ENCODE measurements at places on chromosomes 13 and 19.
A peak's percentile ranks its signal among the peaks of the same experiment; 100 is the strongest.

GRCh38 chr13:90518417-90518816 is 829.1 kb upstream of the MIR17HG start:
- no peak for DNase-seq

GRCh38 chr19:18684642-18684993 is 1.1 kb downstream of the CRTC1 start:
- DNase-seq = no peak

DNA sequence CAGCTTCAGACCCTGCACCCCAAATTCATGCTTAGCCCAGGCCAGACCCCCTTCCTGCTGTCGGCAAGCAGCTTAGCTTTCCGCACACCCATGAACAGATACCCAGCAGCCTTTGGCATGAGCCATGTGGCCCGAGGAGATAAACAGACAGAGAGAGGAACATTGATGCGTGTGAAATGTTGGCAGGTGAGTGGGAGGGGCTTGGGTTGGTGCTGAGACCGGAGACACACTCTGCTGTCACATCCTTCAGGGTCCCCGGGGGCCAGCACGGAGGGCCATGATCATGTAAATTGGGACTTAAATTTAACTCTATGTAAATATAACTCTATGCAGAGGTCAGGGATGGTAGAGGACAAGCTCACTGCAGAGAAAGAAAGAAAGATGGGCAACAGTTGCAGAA is 1.5 kb downstream of the CD22 start:
- DNase-seq = no peak

- no peak for DNase-seq
Observed at GRCh38 chr13:100630555-100630954, 42.0 kb upstream of the GGACT start.

GRCh38 chr13:110128546-110128945 is 178.4 kb downstream of the COL4A1 start:
- no peak for DNase-seq

DNA sequence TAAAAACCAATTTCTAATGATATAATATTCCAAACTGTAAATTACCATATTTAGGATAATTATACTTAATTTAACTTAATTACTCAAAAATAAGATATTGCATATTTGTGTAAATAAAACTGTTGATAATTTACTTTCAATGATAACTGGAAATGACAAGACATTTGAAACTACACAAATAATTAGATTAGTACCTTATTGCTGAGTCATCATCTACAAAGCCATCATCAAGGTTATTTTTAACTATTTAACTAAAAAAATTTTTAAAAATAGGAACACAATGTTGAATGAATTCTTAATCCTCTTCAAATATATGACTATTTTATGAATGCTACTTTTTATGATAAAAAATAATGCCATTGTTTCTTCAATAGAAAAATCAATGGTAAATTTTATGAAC is 364.3 kb downstream of the SLITRK6 start:
- DNase-seq = no peak

DNA sequence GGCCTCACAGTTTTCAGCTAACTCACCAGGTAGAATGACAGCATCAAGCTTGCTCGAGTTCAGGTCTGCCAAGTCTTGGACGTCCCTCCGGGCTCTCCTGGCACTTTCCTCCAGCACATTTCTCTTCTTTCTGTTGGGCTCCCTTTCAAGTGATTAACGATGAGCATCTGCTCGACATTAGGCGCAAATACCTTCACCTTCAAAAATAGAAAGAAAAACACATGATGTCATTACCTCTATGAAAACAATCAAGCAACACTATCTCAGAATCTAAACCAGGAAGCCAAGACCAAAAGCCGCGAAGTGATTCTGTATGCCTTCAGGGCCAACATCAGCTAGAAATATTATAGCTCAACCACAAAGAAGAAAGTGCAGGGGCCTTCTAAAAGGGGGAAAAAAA is 15.4 kb upstream of the CLN5 start:
- DNase-seq = no peak

- DNase-seq = no peak
Observed at GRCh38 chr13:91278888-91279287, 68.6 kb upstream of the MIR17HG start.

GRCh38 chr13:22470075-22470474 is 710.7 kb upstream of the SGCG start:
- DNase-seq = no peak

DNA sequence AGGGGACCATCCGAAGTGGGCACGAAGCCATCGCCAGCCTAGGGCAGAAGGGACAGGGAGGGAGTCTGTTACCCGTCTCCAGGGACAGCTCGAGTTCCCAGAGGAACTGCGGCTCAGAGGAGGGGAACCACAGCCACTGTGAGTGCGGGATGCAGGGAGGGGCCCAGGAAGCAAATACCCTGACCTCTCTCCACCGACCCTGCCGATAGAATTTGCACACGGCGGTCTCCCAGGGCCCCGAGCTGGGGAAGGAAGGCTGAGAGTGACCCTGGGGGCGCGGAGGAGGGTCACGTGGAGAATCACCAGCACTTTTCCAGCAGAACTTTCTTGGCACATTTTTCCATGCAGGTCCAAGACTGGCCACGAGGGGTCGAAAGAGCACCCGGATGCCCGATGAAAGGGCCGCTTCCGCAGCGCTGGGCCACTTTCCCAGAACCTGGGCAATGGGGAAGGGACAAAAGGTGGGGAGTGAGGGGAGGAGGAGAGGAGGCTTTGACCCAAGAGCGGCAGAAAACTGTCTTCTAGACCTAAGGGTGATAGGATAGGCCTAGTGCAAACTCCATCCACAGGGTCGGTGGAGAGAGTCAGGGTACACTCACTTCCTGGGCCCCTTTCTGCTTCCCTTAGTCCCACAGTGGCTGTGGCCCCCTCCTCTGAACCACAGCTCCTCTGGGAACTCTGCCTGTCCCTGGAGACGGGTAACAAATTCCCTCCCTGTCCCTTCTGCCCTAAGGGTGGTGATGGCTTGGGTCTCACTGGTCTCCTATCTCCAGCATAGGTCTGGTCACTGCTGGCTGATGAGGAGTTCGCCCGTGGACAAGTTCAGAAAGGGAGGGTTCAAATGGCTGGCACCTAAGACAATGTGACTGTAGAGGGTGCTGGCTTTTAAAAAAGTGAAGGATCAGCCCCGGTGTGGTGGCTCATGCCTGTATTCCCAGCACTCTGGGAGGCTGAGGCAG is 5.3 kb upstream of the GPR4 start:
- DNase-seq = peak; percentile 28

- peak; percentile 92 for DNase-seq
Observed at GRCh38 chr19:8342684-8343482, at the start of gene KANK3. KANK3 (minus strand) TSS chr19:8343262; CDS start chr19:8337828, 5,434 bp downstream.

DNA sequence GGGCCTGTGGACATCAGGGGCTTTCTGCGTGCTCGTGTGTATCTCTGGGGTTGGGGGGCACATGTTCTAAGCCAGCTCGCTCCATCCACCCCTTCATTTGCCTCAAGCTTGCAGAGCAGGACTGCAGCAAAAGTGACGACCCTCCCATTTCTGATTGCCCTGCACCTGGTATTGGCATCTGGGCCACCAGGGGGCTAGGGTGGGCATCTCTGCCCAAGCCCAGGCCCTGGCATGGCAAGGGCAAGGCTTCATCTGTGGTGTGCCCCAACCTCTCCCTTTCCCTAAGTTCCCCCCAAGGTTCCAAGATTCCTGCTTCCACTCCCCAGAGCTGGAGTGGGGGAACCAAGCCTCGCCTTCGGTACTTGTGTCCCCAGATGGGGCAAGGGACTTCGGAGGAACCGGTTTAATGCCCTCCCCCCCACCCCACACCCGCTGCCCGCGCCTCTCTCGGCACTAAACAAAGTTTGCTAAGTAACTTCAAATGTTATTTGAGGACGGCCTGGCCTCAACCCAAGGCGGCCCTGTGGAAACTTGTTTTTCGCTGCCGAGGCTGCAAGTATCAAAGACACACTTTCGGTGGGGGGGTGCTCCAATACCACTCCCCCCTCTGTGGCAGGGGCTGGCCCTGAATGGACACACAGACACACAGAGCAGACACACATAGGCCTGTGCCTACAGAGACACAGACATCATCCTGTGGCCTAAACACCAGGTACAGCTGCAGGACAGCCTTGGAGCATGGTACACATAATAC is 12.2 kb downstream of the NFIX start:
- DNase-seq = no peak

DNA sequence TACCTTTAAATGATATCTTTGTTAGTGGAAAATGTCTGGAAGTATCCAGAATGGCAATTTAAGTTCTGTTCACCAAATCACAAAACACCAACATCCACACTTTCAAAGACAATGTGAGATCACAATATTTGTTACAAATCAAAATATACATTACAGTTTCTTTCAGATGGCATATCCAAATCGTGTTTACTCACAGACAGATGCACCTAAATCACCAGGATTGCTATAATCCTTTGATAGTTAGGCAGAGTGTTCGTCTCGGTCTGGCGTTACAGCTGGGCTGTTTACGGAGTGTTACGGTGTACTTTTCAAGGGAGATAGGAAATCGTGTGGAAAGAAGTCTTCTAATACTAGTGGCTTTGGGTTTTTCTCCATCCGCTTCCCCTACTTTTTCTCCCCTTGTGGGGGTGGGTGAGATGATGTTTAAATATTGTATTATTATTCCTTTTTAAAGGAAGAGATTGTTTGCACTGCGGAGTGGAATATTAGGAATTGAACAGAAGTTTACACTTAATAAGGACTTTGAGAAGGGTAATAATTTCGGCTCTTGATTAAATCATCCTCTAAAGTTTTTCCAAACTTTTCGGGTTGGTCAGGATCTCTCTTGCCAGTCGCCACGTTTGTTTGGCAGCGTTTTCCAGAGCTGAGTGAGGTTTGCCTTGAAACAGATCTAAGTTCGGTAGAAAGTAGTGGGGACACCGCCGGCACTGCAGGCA is 1.8 kb downstream of the MAB21L1 start:
- DNase-seq = no peak

DNA sequence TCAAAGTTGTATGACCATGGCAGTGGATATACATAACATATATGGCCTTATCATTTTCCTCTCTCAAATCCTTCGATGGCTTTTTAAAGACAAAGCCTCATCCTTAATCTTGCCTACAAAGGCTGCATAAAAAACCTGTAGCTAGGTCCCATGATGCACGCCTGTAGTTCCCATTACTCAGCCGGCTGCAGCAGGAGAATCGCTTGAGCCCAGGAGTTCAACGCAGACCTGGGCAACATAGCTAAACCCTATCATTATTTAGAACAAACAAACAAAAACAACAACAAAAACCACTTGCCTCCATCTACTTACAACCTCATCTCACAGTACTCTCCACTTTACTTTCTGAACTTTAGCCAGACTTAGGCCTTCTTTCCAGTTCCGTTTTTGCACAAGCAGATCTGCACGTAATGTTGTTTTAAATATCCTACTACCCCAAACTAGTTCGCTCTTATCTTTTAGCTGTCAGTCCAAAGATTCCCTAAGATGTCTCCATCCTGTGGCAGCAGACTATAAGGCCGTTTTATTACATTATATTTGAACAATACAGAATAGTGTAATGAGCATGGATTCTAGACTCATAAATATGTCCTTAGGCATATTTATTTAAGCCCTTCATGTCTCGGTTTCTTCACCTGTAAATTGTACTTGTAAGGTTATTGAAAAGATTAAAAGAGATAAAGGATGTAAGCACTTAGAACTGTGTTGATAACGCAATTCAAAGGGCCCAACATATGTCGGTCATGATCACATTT is 969 bp upstream of the POMP start:
- no peak for DNase-seq

GRCh38 chr13:33380487-33381079 is 95.0 kb upstream of the STARD13 start:
- no peak for DNase-seq
